ENCODE measurements at places on chromosomes 1 and 21. TPM values are rescaled to one million over a fixed set of nuclear protein-coding genes. Genes with fewer than 3 reads are reported as not detected.

GRCh38 chr1:64967381-64967780 is 1.0 kb upstream of the JAK1 start:
- DNase-seq, result no peak

DNA sequence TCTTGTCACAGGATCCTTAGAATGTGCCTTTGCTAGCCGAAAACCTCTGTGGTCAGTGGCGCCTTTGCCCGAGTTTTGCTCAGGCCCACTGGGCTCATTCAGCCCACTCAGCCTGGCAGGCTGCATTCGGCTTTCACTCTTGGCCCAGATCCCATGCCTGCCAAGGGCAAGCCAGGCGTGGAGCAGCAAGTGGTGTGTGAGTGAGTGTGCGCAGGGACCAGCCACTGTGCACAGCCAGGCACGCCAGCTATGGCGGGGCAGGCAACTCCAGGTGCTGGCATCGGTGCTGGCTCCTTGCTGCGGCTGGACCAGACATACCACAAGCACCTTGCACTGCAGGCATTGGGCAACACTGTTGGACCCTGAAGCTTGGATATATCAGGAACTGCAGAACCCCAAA is 1145.1 kb upstream of the NCAM2 start:
- no peak for DNase-seq

GRCh38 chr1:93015590-93015989 is 54.3 kb upstream of the DIPK1A start:
- DNase-seq, result no peak

Gene AKT3
- 169 TPM for total RNA-seq

Gene RORC
- total RNA-seq, result not detected

Gene MR1
- total RNA-seq, result not detected
